AG04450 (cell line): ENCODE measurements at places on chromosomes 1 and 21. TPM values are rescaled to one million over a fixed set of nuclear protein-coding genes. Genes with fewer than 3 reads are reported as not detected.

The OR2G3 gene
- polyA plus RNA-seq: not detected in 2 replicates

The PLPPR5 gene
- polyA plus RNA-seq: 0.06 and 0.07 TPM in 2 replicates

The MAN1C1 gene
- polyA plus RNA-seq: 16.9 TPM in 2 replicates

- DNase-seq: no peak
These were observed 91.9 kb downstream of the PCBP3 start for GRCh38 chr21:45735259-45736000.

DNA sequence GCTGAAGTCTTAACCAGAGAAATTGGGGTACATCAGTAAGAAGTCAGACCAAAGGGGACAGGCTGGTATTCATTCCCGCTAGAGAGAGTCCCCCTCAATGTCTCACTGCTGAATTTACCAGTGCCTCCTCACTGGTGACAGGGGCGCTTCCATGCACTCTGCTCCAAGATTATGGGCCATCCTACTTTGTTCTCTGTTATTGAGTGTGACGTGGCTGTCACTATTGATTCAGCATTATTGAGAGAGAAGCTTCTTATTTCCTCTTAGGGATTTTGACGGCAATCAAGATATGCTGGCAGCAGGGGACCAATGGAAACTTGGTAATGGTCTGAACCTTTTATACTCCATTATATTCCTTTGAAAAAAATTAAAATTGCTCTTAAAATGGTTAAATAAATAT, 118.6 kb downstream of the SYF2 start:
- no peak for DNase-seq

- DNase-seq: no peak
These were observed 44.9 kb downstream of the ARHGEF11 start for GRCh38 chr1:157000686-157001085.

- DNase-seq: no peak
These were observed 765 bp upstream of the VPS45 start for GRCh38 chr1:150066838-150067183.

DNA sequence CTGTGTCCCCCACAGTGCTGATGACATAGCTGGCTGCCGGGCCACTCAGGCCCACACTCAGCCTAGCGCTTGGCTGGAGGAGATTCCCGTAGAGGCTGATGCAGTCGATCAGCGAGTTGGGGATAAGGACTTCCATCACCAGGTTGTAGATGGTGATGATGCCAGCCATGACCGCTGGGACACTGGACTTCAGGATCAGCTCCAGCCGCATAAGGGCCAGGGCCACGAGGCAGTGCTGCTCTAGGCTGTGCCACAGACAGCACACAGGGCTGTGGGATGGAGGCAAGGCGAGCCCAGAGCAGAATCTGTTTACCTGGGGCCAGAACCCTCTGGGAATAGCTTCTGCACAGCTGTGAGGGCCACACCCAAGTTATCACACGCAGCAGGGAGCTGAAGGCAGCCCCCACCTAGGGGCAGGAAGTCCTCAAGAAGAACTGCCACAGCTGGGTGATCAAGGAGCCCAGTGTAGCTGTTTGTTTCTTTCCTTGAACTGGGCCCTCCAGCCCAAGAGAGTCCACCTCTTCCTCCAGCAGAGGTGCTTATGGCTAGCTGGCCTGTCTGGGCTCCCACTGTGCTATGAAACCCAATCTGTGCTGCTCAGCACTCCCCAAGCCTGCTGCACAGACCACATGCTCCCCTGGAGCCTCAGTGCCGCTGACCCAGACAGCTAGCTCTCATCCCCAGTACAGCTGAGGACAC, 6.2 kb downstream of the SLC2A1 start:
- DNase-seq: no peak

- peak; percentile 80 for DNase-seq
These were observed 47.0 kb downstream of the AHDC1 start for GRCh38 chr1:27556781-27557595.

GRCh38 chr1:237879195-237879594, 11.5 kb downstream of the ZP4 start:
- no peak for DNase-seq

GRCh38 chr1:44832056-44832705, 10.9 kb downstream of the PTCH2 start:
- no peak for DNase-seq

DNA sequence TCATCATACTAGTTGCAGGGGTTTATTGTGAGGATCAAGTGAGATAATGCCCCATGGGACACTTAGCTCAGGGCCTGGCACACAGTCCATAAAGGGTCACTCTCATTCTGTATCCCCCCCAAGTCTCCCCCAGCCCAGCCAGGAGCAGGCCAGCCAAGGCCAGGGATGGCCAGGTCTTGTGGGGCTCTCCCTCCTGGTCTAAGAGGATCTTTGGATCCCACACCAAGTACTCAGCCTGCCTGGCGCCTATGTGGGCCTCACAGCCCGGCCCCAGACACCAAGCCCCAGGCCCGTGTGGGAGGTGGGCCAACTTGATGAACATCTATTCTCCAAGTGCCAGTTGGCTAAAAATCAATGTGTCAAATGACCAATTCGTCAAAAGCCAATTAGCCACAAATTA, 117.8 kb downstream of the GLIS1 start:
- no peak for DNase-seq

DNA sequence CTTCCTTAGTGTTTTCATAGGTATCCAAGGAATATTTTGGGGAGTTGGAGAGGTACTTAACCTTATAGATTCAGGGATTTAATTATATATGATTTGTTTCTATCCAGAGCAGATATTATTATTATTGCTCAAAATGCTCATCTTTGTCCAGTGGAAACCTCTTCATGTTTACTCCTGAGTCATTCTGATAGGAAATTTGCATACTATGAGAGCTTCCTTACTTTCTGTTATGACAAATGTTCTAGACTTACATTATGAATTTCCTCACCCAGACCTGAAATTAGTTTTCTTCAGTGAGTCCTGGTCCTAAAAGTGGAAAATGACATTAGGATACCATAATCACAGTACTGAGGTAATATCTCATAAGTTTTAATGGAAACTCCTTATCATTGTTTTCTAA, 57.5 kb upstream of the PLPPR5 start:
- no peak for DNase-seq

DNA sequence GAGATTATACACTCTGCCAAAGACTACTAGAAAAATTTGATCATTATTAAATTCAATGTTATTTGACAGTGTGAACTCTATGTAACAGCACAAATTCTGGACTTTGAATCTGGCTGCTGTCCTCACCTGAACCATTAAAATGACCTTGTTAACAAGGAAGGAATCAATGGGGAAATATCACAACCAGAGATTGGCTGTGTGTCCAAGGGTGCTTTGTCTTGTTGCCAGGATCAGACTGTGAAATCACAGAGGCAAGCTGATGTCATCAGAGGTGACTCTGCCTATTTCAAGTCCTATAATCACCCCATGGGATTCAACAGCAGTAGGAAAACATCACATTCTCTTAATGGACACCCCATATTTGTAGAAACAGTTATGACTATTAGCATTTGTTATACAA, 46.8 kb downstream of the ADAMTS5 start:
- no peak for DNase-seq

DNA sequence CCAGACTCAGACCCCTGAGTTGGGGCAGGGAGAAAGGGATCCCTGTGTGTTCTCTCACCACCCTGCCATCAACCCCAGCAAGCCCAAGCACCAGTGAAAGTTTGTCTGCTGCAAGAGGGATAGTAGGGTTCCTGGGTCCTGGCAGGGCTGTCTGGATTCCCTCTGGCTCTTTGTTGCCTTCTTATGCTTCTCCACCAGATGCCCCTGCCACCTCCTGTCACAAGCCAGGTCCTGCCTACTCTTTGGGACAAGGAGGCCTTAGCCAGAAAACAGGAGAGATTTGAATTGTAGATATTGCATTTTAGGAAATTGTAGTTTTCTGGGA, 21.7 kb downstream of the UBE2T start:
- DNase-seq: no peak

- no peak for DNase-seq
These were observed 24.0 kb upstream of the SLAMF9 start for GRCh38 chr1:159978107-159978398.

- DNase-seq: no peak
These were observed 22.4 kb upstream of the PPM1J start for GRCh38 chr1:112737573-112737972.

- DNase-seq: no peak
These were observed 60.7 kb downstream of the GORAB start for GRCh38 chr1:170592591-170593111.

GRCh38 chr1:163069142-163069541, at the start of gene RGS4:
Gene RGS4 (plus strand): TSS chr1:163069361. CDS start chr1:163069485, 124 bp downstream.
- DNase-seq: peak; percentile 93
